ENCODE measurements at places on chromosomes 2 and 18. TPM values are rescaled to one million over a fixed set of nuclear protein-coding genes. Genes with fewer than 3 reads are reported as not detected.

Gene HOXD8
- 0.23 TPM for total RNA-seq

Gene OSR1
- 56.5 TPM for total RNA-seq

Gene HOXD13
- total RNA-seq, result not detected

Gene MOGAT1
- not detected for total RNA-seq

Gene ANKRD30BL
- total RNA-seq, result not detected

Gene SPATS2L
- total RNA-seq, result 48.6 TPM

Gene MSGN1
- not detected for total RNA-seq

Gene SAG
- total RNA-seq, result not detected

Gene COLEC11
- 1.1 TPM for total RNA-seq

Gene FNDC4
- 31.8 TPM for total RNA-seq

Gene ATP8B1
- 39.1 TPM for total RNA-seq
